Stimulated activated CD8-positive, alpha-beta memory T cell treated with anti-CD3 and anti-CD28 coated beads, Interleukin-2, amount 100 ng/mL, for 48 hours (primary cell): ENCODE measurements at places on chromosomes 3 and 15.

- DNase-seq, result no peak
These were observed 138.9 kb downstream of the APBA2 start for GRCh38 chr15:29024662-29025061.

GRCh38 chr15:95284933-95285421 is 1045.5 kb upstream of the NR2F2 start:
- no peak for DNase-seq

DNA sequence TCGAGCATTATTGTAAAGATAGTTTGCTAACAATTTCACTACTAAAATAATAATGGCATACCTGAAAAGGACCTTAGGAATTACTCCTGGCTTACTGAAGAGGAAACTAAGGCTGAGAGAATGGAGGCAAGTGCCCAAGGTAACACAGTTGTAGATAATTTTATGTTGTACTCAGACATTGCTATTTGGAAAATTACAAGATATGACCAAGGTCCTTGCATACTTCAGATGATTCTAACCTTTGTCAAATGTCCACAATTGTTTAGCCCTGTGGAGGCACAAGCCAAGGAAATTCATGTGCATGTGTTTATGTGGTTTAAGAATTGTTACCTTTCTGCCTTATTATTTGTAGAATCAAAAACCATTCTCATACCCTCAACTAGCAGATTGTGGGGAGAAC is 105.7 kb downstream of the TUSC7 start:
- DNase-seq, result no peak

GRCh38 chr3:152298393-152299248 is 29.9 kb downstream of the MBNL1 start:
- no peak for DNase-seq

DNA sequence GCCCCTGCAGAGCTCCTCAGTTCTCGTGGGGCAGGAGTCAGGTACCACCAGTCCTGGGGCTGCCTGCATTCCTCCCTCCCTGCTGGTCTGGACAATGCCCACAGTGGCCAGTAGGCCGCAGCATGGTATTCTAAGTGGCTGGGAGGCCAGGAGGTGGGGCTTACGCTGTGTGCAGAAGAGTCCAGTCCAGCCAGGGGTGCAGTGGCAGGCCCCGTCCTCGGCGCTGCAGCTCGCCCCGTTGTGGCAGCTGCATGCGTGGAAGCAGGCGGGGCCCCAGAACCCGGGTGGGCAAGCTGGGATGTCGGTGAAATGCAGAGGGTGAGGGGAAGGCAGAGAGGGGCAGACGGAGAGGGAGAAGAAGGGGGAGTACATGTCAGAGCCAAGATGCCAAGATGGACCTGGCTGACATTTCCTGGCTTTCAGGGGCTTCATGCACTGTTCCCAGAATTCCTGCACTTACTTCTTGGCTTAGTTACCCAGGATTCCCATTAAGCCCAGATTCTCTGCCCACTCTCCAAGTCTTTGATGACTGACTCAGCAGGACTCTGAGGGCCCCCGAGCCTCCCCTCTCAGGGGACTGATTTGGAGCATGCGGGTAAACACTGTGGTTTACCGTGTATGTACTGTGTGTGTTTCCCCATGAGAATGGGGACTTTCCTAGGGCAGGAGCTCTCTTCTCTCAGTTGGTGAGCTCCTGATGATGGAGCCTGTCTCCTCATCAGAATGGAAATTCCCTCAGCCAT is 47.5 kb downstream of the RAB11A start:
- peak; percentile 28 for DNase-seq

- DNase-seq, result no peak
These were observed 7.9 kb downstream of the RAB27A start for GRCh38 chr15:55281517-55282228.

- DNase-seq, result no peak
These were observed 47.9 kb upstream of the CADPS start for GRCh38 chr3:62923066-62923465.

DNA sequence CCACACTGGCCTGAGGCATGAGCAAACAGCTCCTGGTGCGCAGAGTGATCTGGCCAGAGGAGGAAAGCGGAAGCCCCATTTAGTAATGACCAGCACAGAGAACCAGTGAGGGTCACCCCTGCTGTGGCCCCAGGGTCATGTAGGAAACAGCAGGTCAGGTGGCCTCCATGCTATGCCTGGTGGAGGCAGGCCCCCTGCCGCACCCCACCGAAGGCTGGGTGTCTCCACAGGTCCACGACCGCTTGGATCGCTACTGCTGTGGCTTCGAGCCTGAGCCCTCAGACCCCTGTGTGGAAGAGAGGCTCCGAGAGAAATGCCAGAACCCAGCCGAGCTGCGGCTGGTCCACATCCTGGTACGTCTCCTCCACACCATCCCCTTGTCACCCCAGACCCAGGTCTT is 52.6 kb downstream of the POMGNT2 start:
- DNase-seq, result no peak

DNA sequence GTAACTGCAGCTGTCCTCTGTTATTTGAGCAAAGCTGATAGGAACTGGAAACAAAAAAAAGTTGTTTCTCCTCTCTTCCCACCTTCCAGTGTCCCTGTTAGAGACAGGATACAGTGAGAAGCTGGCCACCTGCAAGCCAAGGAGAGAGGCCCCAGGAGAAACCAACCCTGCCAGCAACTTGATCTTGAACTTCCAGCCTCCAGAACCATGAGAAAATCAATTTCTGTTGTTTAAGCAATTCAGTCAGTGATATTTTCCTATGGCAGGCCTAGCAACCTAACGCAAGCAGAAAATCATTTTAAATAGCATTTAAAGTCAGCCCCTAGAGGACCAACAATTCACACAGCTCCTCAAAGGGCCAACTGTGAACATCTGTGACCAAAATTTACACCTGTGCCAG is 291.3 kb downstream of the OXSM start:
- no peak for DNase-seq

DNA sequence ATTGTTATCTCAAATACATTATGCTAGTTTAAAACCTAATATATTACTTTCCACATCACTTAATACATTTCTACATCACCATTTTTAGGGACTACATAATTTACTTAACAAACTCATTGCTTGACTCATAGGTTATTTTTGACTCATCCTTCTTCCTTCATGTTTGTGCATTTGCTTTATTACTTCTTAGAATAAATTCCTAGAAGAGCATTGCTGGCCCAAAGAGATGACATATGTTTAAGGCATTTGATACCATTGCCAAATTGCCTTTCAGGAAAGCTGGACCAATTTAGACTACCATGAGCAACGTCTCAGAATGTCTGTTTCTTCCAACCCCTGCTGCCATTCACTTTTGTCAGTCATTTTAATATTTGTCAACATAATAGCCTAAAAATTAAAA is 905.8 kb downstream of the IGSF11 start:
- no peak for DNase-seq

DNA sequence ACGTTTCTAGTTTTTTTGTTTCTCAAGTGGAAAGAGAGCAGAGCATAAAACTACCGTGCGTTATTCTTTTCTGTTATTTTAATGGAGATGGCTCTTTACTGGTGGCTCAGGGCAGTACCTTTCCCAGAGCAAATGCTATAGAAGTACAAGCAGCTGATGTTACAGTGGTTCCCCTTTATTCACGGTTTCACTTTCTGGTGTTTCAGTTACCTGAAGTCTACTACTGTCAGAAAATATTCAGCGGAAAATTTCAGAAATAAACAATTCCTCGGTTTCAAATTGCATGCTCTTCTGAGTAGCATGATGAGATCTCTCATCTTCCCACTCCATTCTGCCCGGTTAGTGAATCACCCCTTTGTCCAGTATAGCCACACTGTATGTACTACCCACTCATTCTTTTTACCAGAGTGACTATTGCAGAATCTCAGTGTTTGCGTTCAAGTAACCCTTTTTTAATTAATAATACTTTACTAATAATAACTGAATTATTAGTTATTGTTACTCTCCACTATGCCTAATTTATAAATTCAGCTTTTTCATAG is 597.5 kb upstream of the ROBO2 start:
- DNase-seq, result no peak

GRCh38 chr15:57196865-57197264 is 179.4 kb upstream of the CGNL1 start:
- no peak for DNase-seq

- no peak for DNase-seq
These were observed 28.2 kb downstream of the DUOX1 start for GRCh38 chr15:45157974-45158373.

DNA sequence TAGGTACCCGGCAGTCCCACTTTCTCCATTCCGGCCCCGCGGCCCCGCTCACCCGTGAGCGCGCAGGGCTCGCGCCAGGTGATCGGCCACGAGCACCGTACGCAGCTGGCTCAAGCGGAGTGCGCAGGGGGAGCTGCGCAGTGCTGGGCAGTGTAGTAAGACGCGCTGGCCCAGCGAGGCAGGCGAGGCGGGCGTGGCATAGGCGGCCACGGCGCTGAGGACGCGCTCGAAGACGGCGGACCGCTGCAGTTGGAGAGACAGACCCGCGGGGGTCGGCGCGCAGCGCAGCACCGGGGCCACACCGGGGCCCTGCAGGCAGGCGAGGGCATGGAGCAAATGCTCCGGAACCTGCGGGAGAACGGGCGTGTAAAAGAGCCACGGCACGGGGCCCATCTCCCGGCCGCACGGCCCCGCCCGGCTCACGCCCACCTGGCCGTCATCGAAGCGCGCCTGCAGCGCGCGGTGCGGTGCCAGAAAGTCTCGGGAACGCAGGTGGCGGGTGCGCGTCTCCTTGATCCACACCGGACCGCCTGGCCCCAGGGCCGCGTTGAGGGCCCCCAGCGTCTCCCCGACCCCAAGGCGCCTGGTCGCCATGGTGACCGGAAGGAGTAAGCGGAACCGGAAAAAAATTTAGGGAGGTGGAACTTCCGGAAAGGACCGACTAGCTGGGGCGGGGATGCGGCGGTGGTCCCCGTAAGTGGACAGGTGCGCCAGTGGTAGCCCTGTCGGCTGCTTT is at the start of gene DALRD3:
Gene DALRD3 (minus strand): TSS at position 610 of the 736 bp plus-strand sequence. CDS start 16 bp downstream, at position 594.
- DNase-seq, result peak; percentile 54

- DNase-seq, result no peak
These were observed 115.1 kb downstream of the LIPC start for GRCh38 chr15:58546635-58547627.

- DNase-seq, result no peak
These were observed 3.0 kb downstream of the IDH2 start for GRCh38 chr15:90099072-90099867.

- no peak for DNase-seq
These were observed 173.8 kb upstream of the ARRDC4 start for GRCh38 chr15:97786741-97787140.

DNA sequence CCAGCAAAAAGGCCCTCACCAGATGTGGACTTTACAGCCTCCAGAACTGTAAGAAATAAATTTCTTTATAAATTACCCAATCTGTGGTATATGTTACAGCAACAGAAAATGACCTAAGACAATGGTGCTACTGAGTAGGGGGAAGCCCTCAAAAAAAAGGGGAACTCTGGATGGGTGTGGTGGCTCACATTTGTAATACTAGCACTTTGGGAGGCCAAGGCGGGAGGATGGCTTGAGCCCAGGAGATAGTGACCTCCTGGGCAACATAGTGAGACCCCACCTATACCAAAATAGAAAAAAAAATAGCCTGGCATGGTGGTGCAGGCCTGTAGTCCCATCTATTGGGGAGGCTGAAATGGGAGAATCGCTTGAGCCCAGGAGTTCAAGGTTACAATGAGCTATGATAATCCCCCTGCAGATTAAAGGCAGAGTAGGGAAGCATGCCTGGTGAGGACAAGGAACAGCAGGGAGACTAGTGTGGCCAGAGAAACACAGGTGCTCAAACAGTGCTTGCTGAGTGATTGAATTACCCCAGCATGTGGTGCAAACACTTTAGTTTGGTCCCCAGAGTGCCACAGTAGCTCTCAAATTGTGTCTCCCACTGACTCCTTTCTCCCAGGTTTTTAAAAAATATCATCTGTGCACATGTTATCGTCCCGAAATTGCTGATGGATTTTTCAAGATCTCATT is 13.9 kb upstream of the USP3 start:
- DNase-seq, result no peak
